ENCODE measurements at places on chromosomes 4 and X. TPM values are rescaled to one million over a fixed set of nuclear protein-coding genes. Genes with fewer than 3 reads are reported as not detected.

CASK gene
- total RNA-seq = 56.3 TPM

DNA sequence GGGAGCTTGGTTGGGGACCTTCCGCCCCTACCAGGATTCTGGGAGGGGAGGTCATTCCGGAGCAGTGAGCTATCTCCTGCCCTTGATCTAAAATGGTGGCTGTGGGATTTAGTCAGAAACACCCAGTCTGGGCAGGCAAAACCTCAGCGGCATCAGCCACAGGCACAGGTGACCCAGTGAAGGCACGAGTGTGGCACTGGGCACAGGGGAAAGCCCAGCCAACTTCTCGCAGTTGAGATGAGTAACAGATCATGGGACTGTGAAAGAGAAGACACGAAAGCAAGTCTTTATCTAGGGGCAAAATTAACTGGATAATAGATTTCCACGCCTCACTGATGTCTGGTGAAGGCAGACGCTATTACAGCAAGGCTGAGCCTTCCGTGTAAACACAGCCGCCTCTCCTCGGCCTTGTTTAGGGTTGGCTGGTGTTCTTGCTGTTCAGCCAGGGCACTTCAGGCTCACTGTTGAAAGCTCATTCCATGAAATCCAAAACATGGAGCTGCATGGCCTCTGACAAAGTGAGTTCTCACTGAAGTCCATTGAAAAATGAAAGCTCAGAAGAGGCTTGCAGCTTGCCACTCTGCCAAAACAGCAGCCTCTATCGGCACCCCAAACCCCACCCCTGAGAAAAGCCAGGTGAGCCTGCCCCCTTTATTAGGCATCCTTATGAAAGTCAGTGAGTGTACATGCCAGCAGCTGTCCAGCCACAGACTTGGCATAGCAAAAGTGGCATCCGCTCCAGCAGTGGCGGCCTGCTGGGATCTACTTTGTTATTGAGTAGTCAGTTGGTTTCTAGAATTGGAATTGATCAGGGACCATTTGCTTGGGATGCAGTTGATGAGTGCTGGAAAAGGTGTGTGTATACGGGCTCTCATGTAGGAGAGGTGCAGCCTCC lies 102.3 kb upstream of the MTM1 start:
- ATAC-seq = no peak

GRCh38 chrX:128781506-128781905 lies 729.3 kb upstream of the ACTRT1 start:
- peak; percentile 51 for ATAC-seq

PAGE4 gene
- total RNA-seq = not detected

- ATAC-seq = no peak
Observed at GRCh38 chr4:106364282-106364681, 4.3 kb downstream of the GIMD1 start.

GRCh38 chrX:48071064-48071985 lies at the start of gene ZNF630:
TSS of gene ZNF630 (minus strand) at chrX:48071640. CDS start at chrX:48066886, 4,754 bp downstream.
- ATAC-seq = peak; percentile 93

SCRG1 gene
- 0.12 TPM for total RNA-seq

GRCh38 chrX:26262121-26262523 lies 46.2 kb downstream of the MAGEB5 start:
- ATAC-seq = no peak

- no peak for ATAC-seq
Observed at GRCh38 chr4:111776561-111776960, 368.7 kb upstream of the FAM241A start.

DNA sequence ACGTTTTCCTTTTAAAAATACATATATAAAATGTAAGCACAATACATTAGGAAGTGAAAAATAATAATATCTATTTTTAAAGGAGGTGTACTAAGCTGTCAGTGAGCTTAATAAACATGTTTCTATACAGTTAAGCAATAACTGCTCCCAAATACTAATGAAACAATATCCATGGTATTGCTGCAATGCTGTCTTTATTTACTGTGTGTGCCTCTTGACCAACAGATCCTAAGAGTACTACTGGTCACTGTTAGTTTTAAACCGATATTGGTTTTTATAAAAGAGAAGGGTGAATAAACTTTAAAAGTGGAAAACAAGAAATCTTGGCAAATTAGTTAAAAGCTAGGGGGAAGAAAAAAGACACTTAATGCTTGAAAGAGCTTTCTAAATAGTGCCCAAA lies 1029.0 kb downstream of the FSTL5 start:
- ATAC-seq = no peak

- no peak for ATAC-seq
Observed at GRCh38 chr4:94934201-94934600, 176.4 kb downstream of the BMPR1B start.

DNA sequence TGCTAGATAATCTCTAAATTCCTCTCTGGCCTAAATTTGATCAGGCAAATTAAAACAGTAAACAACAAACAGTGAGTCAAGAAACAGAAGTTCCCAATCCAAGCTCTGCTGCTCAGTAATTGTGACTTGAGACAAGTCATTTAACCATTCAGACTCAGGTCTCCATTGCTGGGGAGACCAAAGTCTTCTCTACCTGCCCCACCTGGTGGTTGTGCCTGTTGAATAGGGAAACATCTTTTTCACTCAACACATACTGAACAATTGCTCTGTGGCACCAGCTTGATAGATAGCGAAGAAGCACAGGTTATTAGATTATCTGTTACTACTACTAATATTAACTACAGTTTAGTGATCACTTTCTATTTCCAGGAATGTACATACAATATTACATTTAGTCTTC lies 112.1 kb upstream of the EOLA2 start:
- ATAC-seq = no peak

GRCh38 chrX:46758163-46758955 lies 559 bp downstream of the SLC9A7 start:
- ATAC-seq = peak; percentile 38

DNA sequence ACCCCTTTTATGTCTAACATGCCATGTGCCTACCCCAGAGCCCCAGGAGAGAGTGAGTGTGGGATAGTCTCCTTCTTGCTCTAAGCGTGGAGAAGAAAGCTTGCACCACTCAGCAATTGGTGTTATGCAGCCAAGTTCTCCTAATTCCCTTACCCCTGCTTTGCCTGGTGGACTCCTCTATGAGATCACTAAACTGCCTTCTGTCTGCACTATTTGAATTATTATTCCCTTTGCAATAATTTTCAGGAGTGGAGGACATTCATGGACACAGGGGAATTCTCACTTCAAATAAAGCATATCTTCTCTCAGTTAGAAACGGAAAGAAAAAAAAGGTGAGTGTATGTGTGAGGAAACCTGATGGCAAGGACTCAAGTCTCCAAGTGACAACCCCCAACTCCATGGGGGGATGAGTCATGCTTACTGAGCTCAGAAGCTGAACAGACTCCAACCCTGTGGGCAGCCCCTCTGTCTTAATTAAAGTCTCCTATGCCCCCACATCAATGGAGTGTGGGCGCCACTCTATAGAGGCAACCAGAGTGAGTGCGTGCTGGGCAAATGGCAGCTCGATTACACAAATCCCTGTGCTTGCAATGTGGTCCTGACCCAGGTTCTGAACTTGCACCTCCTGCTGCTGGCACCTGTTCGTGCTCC lies 381.9 kb downstream of the RAB28 start:
- no peak for ATAC-seq

- no peak for ATAC-seq
Observed at GRCh38 chr4:56082829-56083228, 134.1 kb downstream of the CEP135 start.

DNA sequence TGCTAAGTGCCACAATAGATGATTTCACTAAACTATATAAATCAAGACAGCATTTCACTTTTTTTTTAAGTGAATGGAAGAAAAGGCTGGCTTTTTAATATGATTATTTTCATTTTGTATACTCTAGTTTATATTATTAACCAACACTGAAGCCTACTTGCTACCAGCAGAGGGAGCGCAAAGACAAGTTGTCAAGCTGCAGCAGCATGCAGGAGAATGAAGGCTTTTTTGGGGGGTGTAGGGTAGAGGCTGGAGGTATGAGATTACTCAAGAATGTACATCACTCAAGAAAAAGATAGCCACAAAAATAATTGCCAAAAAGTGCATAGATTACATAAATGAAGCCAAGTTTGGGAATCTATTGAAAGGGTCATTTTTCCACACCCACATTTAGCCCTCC lies 519.5 kb downstream of the FGF13 start:
- ATAC-seq = no peak

ERAS gene
- total RNA-seq = not detected

BTC gene
- total RNA-seq = 1.4 TPM

GRCh38 chr4:109011241-109012026 lies 248.6 kb upstream of the ETNPPL start:
- no peak for ATAC-seq

GRCh38 chr4:184409502-184409901 lies 64.8 kb downstream of the IRF2 start:
- no peak for ATAC-seq

CENPI gene
- 3.9 TPM for total RNA-seq

- peak; percentile 83 for ATAC-seq
Observed at GRCh38 chr4:183746305-183747229, 87.5 kb downstream of the TRAPPC11 start.

DNA sequence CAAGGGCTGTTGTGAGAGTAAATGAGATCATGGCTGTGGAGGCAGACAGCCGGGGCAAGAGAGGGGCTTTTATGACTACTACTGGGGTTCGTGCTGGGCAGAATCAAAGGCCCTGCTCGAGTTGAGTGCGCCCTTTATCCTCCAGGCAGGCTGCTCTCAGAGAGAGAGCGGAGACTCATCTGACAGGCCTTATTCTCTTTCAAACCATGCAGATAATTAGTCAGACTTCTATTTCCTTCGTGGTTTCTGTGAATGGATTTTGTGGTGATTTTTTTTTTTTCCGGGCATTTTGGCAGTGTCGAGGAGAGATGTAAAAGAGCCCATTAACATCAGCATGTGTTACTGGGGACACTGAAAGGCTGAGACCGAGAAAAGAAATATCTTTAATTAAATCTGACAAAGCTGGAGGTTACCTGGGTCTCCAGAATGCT lies 73.6 kb downstream of the MED28 start:
- ATAC-seq = no peak

DNA sequence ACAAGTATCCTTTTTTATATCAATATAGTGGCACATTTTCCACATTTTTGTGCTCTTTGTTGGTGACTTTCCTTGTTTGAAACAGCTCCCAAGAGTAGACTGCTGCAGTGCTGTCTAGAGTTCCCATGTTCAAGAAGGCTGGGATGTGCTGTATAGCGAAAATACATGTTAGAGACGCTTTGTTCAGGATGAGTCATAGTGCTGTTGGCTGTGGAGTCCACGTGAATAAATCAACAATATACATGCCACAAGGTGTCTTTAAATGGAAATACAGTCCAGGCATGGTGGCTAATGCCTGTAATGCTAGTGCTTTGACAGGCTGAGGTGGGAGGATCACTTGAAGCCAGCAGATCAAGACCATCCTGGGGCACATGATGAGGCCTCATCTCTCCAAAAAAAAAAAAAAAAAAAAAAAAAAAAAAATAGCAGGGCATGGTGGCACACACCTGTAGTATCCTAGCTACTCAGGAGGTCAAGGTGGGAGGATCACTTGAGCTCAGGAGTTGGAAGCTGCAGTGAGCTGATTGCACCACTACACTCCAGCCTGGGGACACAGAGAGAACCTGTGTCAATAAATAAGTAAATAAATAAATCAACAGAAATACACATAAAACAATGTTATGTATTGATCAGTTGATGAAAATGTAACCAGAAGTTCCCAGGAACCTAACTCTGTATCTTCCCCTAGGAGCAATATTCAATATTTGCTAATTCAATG lies 256.8 kb upstream of the STS start:
- peak; percentile 62 for ATAC-seq

- ATAC-seq = no peak
Observed at GRCh38 chr4:156654410-156654809, 317.2 kb downstream of the PDGFC start.

GRCh38 chr4:174490451-174490961 lies 31.8 kb downstream of the HPGD start:
- no peak for ATAC-seq

GRCh38 chr4:7812231-7812857 lies 127.3 kb downstream of the AFAP1 start:
- no peak for ATAC-seq

- no peak for ATAC-seq
Observed at GRCh38 chrX:108417257-108417656, 21.0 kb downstream of the COL4A6 start.

DNA sequence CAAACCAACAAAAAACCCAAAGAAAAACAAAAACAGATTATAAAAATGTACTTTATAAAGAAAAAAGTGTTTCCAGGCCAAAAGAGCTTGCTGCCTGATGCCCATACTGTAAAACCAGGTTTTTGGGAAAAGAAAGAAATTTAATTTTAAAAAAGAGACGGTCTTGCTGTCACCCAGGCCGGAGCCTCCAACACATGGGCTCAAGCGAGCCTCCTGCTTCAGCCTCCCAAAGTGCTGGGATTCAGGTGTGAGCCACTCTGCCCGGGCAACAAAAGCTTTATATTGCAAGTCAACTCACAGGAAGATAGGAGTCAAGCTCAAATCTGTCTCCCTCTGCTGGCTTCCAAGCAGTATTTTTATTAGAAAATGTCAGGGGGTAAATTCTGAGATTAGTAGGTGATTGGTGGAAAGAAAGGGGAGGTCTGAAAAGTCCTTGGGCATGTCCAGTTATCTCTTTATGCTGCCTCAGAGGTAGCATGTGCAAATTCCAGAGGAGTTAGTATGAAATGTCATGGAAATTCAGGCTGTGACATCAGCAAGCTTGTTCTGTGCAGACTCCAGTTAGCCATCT lies 39.4 kb downstream of the MGST2 start:
- peak; percentile 18 for ATAC-seq

BTK gene
- 1.0 TPM for total RNA-seq

DNA sequence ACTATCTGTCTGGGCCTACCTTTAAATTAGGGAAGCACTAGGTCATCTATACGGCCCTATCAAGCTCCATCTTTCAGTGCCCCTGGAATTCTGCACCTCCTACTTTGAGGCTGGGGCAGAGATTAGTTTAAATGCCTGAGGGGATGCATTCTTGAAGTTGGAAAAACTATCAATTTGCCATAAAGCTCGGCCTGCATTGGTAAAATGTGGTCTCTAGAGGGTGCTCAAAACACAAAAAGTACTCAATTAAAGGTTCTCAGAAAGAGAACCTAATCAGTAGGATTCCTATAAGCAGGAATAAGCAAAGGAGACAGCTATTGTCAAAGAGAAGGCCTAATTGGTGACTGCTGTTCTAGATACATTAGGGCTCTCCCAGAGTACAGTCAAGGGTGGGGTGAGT lies 111.7 kb downstream of the AMER1 start:
- ATAC-seq = no peak

GRCh38 chrX:43557792-43558191 lies 98.3 kb upstream of the MAOA start:
- ATAC-seq = peak; percentile 34

- ATAC-seq = no peak
Observed at GRCh38 chr4:124409044-124409443, 303.5 kb downstream of the ANKRD50 start.

DNA sequence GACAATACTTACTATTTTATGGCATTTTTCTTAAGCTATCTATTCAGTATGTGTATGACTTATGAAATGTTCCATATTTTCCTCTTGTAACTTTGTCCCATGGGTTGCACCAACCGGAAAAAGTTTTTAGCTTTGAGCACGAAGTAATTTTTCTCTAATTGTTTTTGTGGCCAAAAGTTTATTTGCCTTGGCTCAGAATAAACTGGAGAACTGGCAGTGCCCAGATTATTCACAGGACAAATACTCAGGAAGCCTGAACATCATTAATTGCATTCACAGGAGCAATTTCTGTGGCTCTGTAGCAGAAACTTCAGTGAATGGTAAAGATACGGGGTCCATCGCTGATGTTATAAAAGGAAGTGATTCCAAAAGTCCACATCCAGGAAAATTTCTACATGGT lies 184.5 kb downstream of the ARHGAP10 start:
- ATAC-seq = no peak

GRCh38 chr4:54781756-54782155 lies 124.0 kb downstream of the KIT start:
- no peak for ATAC-seq

Data from esophagus mucosa (tissue), 1 donor.